Prostate gland (tissue), 2 donors: ENCODE measurements at places on chromosomes 7 and 10. TPM values are rescaled to one million over a fixed set of nuclear protein-coding genes. Genes with fewer than 3 reads are reported as not detected.

- H3K4me1 ChIP-seq = no peaks in the 10 kb centered on the region
- no peaks in the 10 kb centered on the region for H3K27me3 ChIP-seq
- no peak overlapping the region for H3K27ac ChIP-seq
- DNase-seq = no peak
- no peaks in the 10 kb centered on the region for H3K36me3 ChIP-seq
- no peak overlapping the region for H3K4me3 ChIP-seq
Observed at GRCh38 chr10:34786464-34786863, 28.6 kb downstream of the PARD3 start.

- DNase-seq = no peak
- H3K27ac ChIP-seq = no peak overlapping the region
- no peak overlapping the region for H3K4me3 ChIP-seq
- no peaks in the 10 kb centered on the region for H3K27me3 ChIP-seq
- no peaks in the 10 kb centered on the region for H3K36me3 ChIP-seq
- no peaks in the 10 kb centered on the region for H3K4me1 ChIP-seq
Observed at GRCh38 chr7:83866582-83866981, 217.6 kb upstream of the SEMA3E start.

DNA sequence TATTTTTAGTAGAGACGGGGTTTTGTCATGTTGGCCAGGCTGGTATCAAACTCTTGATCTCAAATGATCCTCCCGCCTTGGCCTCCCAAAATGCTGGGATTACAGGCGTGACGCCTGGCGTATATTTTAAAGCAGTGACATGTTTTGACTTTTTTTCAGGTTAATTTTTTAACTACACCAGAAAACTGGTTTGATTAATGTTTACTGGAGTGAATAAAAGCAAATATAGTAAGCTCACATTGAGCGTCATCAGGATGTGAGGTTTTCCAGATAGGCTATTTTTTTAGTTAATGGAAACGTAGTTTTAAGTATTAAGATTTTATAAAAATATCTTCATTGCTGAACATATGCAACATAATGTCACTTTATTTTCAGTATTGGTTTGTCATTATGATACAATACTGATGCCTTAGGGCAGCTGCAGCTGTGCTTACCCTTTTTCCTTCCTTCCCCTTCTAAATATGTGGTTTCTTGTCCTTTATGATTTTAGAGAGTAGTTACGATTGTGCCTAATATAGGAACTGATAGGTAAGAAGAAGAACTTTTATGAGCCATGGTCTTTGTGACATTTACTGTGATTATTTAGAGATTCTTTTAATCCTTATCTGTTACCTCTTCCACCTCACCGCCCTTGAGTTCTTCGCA lies 37.3 kb downstream of the TMEM60 start:
- no peak for DNase-seq
- no peak overlapping the region for H3K4me3 ChIP-seq
- H3K27ac ChIP-seq = no peak overlapping the region
- H3K36me3 ChIP-seq = no peaks in the 10 kb centered on the region
- H3K27me3 ChIP-seq = no peaks in the 10 kb centered on the region
- no peaks in the 10 kb centered on the region for H3K4me1 ChIP-seq

GRCh38 chr10:21403256-21404015 lies 122.0 kb downstream of the SKIDA1 start:
- no peaks in the 10 kb centered on the region for H3K36me3 ChIP-seq
- H3K4me3 ChIP-seq = no peak overlapping the region
- H3K4me1 ChIP-seq = no peaks in the 10 kb centered on the region
- H3K27me3 ChIP-seq = no peaks in the 10 kb centered on the region

GSAP gene
- total RNA-seq = 13.0 TPM

ASB10 gene
- not detected for total RNA-seq

TRIM74 gene
- total RNA-seq = 1.7 TPM

MYPN gene
- total RNA-seq = 1.5 TPM

DNA sequence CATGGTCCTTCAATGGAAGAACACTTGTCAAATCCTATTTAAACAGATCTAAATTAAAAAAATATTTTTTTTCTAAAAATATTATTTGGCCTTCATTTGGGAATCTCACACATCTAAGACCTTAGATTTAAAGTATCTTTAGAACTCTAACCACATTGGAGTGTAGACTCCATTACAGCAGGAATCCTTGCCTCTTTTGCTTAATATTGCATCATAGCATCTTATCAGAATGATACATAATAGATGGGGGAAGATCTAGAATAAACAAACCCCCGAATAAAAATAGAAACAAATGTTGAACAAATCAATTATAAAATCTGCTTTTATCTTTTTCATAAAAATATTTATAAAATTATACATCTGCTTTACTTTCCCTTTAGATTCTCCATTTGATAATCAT lies 27.6 kb upstream of the EPC1 start:
- no peak for DNase-seq
- no peaks in the 10 kb centered on the region for H3K4me1 ChIP-seq
- no peaks in the 10 kb centered on the region for H3K27me3 ChIP-seq
- no peak overlapping the region for H3K27ac ChIP-seq

GALNT17 gene
- total RNA-seq = 46.7 TPM

DNA sequence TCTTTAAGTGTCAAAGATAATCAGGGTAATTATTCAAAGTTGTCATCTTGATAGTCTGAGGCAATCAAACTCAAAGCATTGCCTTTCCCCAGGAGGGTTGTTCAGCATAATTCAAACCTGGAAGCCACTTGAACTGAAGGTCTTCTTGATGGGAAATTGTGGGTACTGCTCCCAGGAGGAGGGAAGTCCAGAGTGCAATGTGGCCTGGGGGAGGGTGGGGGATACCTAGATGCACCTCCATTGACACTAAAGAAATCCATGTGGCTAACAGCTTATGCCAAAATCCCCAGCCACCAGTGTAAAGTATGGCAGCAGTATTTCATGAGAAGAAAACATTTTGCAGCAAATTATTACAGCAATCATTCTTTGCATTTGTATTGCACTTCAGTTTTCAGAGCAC lies 114.9 kb downstream of the STRA8 start:
- H3K27me3 ChIP-seq = no peaks in the 10 kb centered on the region
- DNase-seq = no peak
- no peaks in the 10 kb centered on the region for H3K36me3 ChIP-seq
- H3K4me3 ChIP-seq = no peak overlapping the region
- no peak overlapping the region for H3K27ac ChIP-seq
- no peaks in the 10 kb centered on the region for H3K4me1 ChIP-seq

HPSE2 gene
- 4.7 TPM for total RNA-seq

DNA sequence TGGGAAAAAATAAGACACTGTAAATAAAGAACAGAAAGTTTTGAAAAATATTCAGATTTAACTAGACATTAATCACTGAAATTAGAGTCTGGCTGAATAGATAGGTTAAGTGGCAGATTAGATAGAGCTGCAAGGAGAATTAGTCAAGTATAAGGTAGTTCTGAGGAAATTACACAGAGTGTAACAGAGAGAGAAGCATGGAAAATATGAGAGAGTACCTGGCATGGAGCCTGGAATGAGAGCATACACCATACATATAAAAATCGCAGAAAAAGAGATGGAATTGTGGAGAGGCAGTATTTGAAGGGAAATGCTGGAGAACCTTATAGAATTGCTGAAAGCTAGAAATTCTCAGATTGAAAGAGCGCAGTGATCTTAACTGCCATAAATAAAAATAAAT lies 46.9 kb downstream of the ZNRF2 start:
- no peaks in the 10 kb centered on the region for H3K27me3 ChIP-seq
- no peak overlapping the region for H3K27ac ChIP-seq
- no peaks in the 10 kb centered on the region for H3K36me3 ChIP-seq
- no peaks in the 10 kb centered on the region for H3K4me1 ChIP-seq
- no peak overlapping the region for H3K4me3 ChIP-seq
- no peak for DNase-seq

ITIH2 gene
- total RNA-seq = not detected

- H3K36me3 ChIP-seq = no peaks in the 10 kb centered on the region
- no peaks in the 10 kb centered on the region for H3K4me1 ChIP-seq
- no peak overlapping the region for H3K27ac ChIP-seq
Observed at GRCh38 chr10:104580774-104581675, 60.1 kb upstream of the SORCS3 start.

MINDY4 gene
- 8.1 TPM for total RNA-seq

PPRC1 gene
- total RNA-seq = 24.4 TPM

DNA sequence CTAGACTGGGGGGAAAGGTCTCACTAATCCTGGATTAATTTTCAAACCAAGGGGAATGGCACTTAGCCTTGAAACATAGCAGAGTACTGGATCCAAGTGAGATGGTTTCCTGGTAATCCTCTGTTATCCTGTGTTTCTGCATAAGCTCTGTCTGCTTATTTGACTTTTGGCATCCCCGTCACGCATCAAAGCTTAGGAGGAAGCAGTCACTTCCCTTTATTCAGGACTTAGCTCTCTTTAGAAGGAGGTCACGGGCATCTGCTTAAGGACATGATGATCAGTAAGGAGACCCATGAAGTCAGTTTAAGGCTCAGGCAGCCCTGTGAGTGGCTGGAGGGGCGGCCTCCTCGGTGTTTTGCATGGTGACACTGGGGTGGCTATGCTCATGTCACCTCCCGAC lies 30.0 kb downstream of the TSPAN15 start:
- H3K27ac ChIP-seq = peak overlapping the region; percentile 69
- H3K4me3 ChIP-seq = no peak overlapping the region
- DNase-seq = no peak
- peaks cover 7% of the 10 kb centered on the region for H3K4me1 ChIP-seq

- H3K36me3 ChIP-seq = no peaks in the 10 kb centered on the region
- DNase-seq = no peak
- no peaks in the 10 kb centered on the region for H3K4me1 ChIP-seq
- peaks cover 8% of the 10 kb centered on the region for H3K27me3 ChIP-seq
- no peak overlapping the region for H3K4me3 ChIP-seq
- H3K27ac ChIP-seq = no peak overlapping the region
Observed at GRCh38 chr7:155576416-155576815, 30.1 kb upstream of the CNPY1 start.

DNA sequence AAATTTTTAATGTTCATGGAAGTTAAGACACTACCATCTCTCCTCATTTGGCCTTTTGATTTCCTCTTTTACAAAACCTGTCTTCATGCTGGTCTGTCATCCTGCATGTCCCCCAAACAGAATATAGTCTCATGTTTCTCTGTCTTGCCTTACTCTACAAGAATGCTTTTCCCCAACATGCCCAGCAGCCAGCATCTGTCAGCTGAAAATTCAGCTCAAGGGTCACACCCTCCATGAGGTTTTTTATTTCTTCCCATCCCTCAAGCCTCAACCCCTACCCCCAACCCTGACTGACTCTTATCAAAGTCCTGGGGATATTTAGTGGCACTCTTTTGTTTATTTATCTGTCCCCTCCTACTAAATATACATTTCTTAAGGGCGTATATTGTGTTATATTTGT lies 202.0 kb downstream of the ANK3 start:
- no peaks in the 10 kb centered on the region for H3K27me3 ChIP-seq
- H3K4me3 ChIP-seq = no peak overlapping the region
- no peak overlapping the region for H3K27ac ChIP-seq
- H3K36me3 ChIP-seq = no peaks in the 10 kb centered on the region
- DNase-seq = no peak

PITX3 gene
- not detected for total RNA-seq

TMEM184A gene
- 15.4 TPM for total RNA-seq

- no peak overlapping the region for H3K27ac ChIP-seq
- no peaks in the 10 kb centered on the region for H3K36me3 ChIP-seq
- H3K27me3 ChIP-seq = no peaks in the 10 kb centered on the region
- H3K4me3 ChIP-seq = no peak overlapping the region
- H3K4me1 ChIP-seq = no peaks in the 10 kb centered on the region
Observed at GRCh38 chr7:159328096-159328495, 183.4 kb upstream of the VIPR2 start.

EPHB4 gene
- 78.6 TPM for total RNA-seq

DNA sequence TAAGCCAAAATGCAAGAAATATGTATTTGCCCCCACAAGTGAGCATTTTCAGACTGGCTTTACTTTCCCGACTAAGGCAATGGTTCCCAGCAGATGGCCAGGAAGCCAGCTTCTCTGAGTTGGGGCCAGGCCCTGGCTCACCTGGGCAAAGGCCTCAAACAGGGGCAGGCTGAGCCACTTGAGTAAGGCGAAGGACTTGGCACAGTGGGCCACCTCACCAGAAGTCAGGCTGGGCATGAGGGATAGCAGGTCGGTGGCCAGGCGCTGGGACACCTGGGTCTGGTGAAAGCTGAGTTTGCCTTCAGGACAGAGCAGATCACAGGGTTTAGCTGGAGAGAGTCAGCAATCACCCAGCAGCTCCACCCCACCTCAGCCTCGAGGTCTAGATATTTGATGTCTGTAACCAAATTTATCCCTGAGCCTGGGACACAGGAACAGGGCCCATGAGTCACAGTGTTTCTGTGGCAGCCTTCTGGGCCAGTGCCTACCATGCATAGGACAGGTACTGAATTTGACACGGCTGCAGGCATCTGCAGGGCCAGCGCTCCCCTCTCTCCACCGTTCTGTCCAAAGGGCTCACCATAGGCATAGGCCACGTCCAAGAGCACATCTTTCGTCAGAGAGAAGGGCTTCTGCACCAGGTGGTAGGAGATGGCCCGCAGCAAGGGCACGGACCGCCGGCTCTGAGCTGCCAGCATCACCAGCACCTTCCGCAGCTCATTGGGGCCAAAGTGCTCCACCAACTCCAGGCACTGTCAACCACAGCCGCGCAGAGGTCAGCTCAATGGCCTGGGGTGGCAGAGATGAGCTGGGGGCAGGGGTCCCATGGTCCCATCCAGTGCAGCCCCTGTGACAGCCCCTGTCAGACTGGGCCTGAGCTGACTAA lies 7.3 kb downstream of the TBRG4 start:
- no peak overlapping the region for H3K4me3 ChIP-seq
- peaks cover 5% of the 10 kb centered on the region for H3K4me1 ChIP-seq
- no peaks in the 10 kb centered on the region for H3K27me3 ChIP-seq
- DNase-seq = no peak
- H3K27ac ChIP-seq = no peak overlapping the region

GRCh38 chr10:110035070-110035921 lies 27.5 kb downstream of the ADD3 start:
- H3K27me3 ChIP-seq = no peaks in the 10 kb centered on the region
- H3K36me3 ChIP-seq = no peaks in the 10 kb centered on the region
- no peak for DNase-seq

GIMAP8 gene
- total RNA-seq = 6.5 TPM

SPDYE1 gene
- total RNA-seq = not detected

DNA sequence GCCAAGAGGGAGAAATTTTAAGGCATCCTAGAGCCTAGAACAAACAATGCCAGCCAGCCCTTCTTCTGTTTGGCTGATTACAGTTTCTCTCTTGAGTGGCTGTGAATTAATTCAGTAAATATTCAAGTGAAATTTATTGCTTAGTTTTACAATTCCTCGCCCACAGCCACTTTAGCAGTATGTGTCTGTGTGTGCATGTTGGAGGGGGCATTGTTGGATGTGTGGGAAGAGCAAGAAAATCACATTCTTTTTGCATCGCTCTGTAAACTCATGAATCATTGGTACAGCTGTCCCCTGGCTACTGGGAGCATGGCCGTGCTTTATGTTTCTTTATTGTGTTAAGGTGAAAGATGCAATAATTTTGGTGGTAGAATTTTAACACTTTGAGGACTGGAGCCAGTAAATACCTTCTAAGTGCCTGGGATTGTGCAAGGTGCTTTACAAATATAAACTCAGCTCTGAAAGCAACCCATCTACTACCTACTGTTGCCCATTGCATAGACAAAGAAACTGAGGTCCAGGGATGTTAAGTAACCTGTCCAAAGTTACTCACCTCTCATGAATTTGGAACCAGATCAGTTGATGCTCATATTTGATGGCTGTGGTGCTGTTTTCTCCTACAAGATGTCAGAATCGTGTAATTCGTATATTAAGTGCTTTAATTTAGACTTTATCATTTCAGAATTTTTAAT lies 89.9 kb upstream of the BTBD16 start:
- H3K36me3 ChIP-seq = no peaks in the 10 kb centered on the region
- H3K4me3 ChIP-seq = no peak overlapping the region
- no peak for DNase-seq

- H3K27ac ChIP-seq = no peak overlapping the region
- peak; percentile 15 for DNase-seq
- H3K36me3 ChIP-seq = no peaks in the 10 kb centered on the region
Observed at GRCh38 chr7:130732980-130733930, 752 bp downstream of the KLF14 start.
